NCI-H510A treated with DMSO at 0.1 percent for 48 hours (cell line): ENCODE measurements at places on chromosomes 16 and 17.
A peak's percentile ranks its signal among the peaks of the same experiment; 100 is the strongest.

- DNase-seq, result no peak
Measured at GRCh38 chr16:814974-815373, 14.4 kb upstream of the GNG13 start.

DNA sequence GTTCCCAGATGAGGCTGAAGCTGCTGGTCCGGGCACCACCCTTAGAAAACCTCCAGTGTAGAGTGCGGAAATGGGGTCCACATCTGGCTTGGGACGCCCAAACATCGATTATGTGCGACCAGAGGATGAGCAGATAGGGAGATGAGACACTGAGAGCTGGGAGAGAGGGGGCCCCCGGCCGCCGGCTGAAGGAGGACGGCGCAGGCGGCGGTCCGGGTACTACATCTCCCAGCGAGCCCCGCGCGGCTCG is 182 bp upstream of the SPECC1 start:
- no peak for DNase-seq

- DNase-seq, result peak; percentile 36
Measured at GRCh38 chr17:63774141-63774968, at the start of gene DDX42. Gene DDX42, plus strand, starts transcription at chr17:63774170. Its CDS starts 12,880 bp downstream, at chr17:63787050.

DNA sequence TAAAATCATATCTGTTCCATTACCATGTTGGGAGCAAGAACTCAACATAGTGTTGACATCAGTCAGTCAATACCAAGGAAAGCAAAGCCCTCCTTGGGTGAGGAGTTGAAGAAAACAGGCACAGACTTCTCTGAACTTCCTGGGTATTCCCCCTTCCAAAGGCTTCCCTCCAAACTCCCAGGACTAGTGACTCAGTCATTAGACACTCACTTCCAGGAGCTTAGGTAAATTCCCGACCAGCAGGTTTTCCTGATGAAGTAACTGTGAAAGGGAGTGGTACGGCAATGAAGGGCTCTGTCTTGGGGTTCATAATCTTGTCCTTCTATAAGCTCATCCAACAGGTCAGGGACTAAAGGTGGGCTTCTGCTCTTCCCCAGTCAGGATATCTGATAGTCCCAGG is 293.8 kb upstream of the AXIN2 start:
- no peak for DNase-seq

DNA sequence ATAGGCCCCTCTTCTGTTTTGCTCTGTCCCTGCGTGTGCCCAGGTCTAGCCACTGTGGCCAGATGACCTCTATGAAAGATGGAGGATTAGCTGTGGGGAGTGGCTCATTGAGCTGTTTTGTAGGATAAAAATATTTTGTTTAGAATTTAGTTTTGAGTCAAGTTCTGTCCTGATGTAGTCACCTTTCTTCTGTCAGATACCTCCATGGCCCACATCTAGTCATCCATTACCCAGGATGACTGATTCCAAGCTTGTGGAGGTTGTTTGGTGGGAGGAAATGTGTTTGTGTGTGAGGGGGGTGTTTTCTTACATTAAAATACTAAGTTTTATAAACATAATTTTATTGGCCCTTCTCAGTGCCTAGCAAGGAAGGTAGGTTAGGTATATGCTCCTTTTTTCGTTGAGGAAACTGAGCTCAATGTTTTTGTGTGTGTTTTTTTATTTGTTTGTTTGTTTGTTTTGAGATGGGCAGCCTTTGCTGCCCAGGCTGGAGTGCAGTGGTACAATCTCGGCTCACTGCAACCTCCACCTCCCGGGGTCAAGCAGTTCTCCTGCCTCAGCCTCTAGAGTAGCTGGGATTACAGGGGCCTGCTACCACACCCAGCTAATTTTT is 16.3 kb downstream of the SNX11 start:
- no peak for DNase-seq

- DNase-seq, result no peak
Measured at GRCh38 chr16:66490774-66491715, 58.9 kb downstream of the TK2 start.

- peak; percentile 42 for DNase-seq
Measured at GRCh38 chr17:20156196-20157000, 147.2 kb downstream of the SPECC1 start.

GRCh38 chr17:49932901-49933300 is 36.1 kb upstream of the DLX4 start:
- no peak for DNase-seq

GRCh38 chr16:72291531-72291981 is 119.6 kb upstream of the PMFBP1 start:
- no peak for DNase-seq

- DNase-seq, result no peak
Measured at GRCh38 chr16:11408216-11408615, 63.0 kb downstream of the RMI2 start.

GRCh38 chr16:82633964-82634600 is 7.3 kb downstream of the CDH13 start:
- no peak for DNase-seq

DNA sequence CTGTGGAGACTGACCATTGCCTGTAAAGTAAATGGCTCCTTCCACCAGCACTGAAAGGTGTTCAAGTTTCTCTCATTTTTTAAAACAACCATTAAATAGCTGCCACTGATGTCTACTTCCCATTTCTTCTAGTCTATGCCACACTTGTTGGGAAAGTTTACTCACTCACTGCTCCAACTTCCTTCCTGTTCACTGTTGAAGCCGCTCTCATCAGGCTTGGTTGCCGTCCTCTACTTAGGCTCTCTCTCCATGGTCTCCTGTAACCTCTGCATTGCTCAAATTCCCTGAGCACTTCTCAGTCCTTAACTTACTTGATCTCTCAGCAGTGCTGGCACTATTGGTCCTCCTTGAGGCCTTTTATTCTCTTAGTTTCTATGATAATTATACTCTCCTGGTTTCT is 32.4 kb downstream of the SNX11 start:
- no peak for DNase-seq

- DNase-seq, result no peak
Measured at GRCh38 chr16:78444-79150, 572 bp downstream of the MPG start.

GRCh38 chr17:20284570-20285295 is 182.6 kb downstream of the LGALS9B start:
- DNase-seq, result no peak

- no peak for DNase-seq
Measured at GRCh38 chr17:47763913-47764582, 31.0 kb downstream of the TBX21 start.

GRCh38 chr17:65078441-65079160 is 22.1 kb upstream of the GNA13 start:
- no peak for DNase-seq

- no peak for DNase-seq
Measured at GRCh38 chr16:30085247-30085646, 6.5 kb downstream of the TBX6 start.

GRCh38 chr16:4328782-4329775 is 13.2 kb downstream of the GLIS2 start:
- no peak for DNase-seq

DNA sequence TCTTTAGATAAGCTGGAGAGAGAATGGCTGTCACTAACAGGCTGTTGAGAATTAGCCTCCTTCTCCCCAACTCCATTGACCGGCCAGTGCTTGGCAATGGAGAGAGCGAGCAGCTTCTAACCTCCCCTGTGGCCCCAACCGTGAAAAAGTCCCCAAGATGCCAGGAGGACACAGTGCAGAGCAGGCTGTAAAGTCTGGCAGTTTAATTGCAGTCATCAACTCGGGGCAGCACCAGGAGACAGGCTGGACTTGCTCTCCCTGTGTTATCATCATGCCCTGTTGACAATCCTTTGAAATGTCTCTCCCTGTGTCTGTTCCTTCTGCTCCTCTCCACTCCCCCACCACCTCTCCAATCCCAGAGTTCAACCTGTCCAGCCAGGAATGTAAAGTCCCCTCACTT is 705 bp upstream of the CDRT4 start:
- no peak for DNase-seq

DNA sequence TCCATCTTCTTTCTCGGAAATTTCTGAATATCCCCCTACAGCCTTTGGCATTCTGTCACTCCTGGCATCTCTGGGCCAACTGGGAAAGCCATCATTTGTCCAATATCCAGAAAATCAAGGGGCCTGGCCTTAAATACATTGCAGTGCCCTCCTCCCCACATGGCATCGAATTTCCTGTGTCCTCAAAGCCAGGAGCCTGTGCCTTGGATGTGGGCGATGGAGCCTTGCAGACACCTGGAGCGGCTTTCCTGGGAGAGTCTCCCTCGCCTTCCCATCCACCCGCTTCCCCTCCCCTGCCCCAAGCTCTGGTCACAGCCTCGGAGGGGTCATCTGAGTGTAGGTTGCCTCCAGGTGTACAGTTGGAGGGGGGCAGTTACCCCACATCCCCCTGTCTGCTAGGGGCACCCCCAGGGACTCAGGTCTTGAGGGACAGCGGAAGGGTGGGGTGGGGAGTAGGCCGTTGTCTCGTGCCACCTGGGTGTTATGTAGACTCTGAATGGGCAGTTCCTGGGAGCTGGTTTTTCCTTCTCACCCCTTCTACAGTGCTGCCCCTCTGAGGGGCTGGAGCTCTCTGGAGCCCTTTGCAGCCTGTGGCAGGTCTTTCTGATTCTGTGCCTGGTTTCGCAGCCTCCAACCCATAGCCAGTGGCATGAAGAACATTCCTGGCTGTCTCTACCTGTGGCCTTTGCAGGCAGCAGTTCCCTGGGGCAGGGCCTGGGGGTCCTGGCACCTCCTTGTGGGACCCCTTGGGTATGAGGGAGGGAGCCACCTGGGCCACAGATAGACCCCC is 239.8 kb downstream of the SEC14L1 start:
- DNase-seq, result no peak

- DNase-seq, result no peak
Measured at GRCh38 chr17:13640551-13640950, 38.8 kb upstream of the HS3ST3A1 start.

DNA sequence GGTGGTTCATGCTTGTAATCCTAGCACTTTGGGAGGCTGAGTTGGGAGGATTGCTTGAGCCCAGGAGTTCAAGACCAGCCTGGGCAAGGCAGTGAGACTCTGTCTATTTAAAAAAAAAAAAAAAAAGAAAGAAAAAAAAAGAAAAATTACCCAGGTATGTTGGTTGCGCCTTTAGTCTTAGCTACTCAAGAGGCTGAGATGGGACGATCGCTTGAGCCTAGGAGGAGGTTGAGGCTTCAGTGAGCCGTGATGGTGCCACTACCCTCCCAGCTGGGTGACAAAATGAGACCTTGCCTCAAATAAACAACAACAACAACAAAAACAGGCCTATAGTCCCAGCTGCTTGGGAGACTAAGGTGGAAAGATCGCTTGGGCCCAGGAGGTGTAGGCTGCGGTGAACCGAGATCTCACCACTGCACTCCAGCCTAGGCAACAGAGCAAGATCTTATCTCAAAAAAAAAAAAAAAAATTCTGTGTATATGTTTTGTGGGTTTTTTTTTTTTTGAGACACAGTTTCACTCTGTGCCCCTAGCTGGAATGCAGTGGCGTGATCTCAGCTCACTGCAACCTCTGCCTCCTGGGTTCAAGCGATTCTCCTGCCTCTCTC is 12.5 kb upstream of the ANKRD40CL start:
- DNase-seq, result no peak

DNA sequence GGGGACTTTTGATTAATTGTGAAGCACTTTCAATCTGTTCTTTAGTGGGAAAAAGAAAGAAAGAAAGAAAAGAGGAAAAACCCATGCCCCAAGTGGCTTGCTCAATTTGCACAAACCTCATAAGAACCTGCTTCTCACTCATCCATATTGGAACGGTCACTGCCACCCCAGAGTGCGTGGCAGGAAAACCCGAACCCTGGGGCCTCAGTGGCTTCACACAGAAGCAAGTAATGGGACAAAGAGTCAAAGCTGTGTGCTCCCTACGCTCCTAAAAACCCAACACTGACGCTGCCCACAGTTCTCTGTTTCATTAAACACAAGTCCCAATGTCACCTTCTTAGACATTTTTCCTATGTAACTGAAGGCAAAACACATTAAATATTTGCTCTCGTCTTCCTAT is 1.2 kb downstream of the SLC6A4 start:
- no peak for DNase-seq

DNA sequence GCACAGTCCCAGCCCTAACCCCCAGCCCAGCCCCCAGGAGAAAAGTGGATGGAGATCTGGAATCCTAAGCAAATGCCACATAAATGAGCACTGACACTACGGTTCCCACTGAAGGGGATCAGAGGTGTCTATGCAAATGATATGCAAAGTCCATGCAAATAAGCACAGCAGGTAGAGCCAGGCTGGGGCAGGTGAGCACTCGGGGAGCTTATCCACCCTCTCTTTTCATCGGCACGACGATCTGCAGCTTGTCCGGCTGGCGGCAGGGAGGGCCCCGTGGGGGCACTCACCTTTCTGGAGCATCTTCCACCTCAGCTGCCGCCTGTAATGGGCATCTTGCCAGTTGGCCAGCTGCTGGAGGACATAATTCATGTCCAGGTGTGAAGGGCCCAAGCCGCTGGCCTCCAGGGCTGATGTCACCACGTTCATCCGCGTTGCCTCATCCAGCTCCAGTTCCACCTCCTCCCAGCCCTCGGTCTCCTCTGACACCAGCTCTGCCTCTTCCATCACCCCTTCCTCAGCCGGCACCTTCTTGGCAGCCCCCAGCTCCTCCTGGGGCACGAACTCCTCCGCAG is 9.9 kb downstream of the HAP1 start:
- DNase-seq, result peak; percentile 55

DNA sequence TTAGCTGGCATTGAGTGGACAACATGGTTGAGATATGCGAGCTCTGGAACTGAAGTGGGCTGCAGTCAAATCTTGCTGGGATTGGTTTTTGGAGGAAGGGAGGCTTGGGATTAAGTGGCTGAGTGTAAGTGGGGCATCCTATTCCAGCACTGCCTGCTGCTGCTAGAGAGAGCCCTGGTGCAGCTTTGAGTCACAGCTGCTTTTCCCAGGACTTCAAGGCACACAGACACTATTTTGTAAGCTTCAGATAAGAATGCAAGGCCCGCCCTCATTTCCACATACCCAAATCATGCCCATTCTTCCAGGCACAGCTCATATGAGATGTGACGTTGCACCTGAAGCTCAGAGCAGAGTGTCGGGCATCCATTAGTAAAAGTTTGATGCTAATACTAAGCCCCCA is 10.2 kb upstream of the MAF start:
- DNase-seq, result no peak

DNA sequence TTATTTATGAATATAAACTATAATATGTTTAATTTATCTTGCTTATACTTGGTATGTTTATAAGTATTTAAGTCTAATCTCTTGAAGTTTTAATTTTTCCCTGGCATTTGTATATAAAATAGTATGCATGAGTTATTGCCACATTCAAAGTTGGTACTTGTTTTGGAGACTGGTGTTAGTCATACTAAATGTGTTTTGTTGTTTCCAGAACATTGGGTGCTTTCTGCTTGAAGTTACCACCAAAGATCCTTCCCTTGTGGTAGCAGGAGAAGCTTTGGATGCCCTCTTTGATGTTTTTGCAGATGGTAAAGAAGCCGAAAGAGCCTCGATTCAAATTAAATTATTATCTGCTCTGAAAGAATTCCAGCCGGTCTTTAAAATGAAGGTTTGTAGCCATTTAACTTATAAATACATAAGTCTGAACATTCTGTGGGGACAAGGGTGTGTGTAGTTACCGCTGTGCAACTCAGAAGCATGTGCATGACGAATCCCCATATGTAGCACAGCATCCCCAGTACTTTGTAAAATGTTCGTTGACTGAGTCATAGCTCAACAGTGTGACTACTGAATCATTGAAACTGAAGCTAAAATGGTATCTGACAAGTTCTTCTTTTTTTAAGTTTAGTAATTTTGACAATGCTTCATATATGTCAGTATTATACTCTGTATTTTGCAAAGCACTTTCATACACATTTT is 36.4 kb downstream of the HEATR3 start:
- DNase-seq, result no peak

- peak; percentile 93 for DNase-seq
Measured at GRCh38 chr17:41666708-41667279, 21.9 kb upstream of the EIF1 start.

GRCh38 chr17:67289181-67289876 is 44.3 kb upstream of the HELZ start:
- no peak for DNase-seq
